ENCODE measurements at places on chromosomes 1 and 21.

DNA sequence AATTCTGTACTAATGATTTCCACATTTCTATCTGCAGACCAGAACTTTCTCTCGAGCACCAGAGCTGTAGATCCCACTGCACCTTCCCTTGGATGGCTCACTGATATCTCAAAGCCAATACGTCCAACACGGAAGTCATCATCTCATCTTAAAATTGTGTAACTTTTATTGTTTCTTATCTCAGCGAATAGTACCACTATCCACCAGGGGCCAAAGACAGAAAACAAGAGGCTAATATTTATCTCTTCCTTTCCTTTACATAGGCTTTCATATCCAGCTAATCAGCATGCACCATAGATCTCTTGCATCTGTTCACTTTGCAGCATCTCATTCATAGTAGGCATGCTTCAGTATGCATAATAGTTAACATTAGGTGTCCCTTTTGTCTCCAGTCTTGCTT, 303.6 kb downstream of the PTPRC start:
- DNase-seq: no peak

DNA sequence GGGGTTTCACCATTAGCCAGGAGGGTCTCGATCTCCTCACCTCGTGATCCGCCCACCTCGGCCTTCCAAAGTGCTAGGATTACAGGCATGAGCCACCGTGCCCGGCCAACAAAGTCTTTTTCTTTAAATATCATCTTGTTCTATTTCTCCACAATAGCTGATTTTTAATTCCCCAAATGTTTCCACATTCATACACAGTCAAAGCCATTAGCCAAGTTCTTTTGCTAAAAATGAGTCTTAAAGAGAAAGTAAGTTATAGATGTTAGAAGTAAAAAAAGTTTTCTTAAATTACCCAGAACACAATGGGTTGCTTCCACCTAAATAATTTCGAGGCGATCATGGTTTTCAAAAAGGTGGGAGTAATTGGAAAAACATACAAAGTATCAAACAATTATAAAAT, 30.6 kb downstream of the C2CD2 start:
- no peak for DNase-seq

GRCh38 chr21:44898851-44899767, 21.6 kb downstream of the ITGB2 start:
- no peak for DNase-seq

GRCh38 chr1:37813529-37814145, 5.6 kb upstream of the YRDC start:
- no peak for DNase-seq

- DNase-seq: no peak
Measured at GRCh38 chr1:159925719-159926078, 392 bp upstream of the TAGLN2 start.

DNA sequence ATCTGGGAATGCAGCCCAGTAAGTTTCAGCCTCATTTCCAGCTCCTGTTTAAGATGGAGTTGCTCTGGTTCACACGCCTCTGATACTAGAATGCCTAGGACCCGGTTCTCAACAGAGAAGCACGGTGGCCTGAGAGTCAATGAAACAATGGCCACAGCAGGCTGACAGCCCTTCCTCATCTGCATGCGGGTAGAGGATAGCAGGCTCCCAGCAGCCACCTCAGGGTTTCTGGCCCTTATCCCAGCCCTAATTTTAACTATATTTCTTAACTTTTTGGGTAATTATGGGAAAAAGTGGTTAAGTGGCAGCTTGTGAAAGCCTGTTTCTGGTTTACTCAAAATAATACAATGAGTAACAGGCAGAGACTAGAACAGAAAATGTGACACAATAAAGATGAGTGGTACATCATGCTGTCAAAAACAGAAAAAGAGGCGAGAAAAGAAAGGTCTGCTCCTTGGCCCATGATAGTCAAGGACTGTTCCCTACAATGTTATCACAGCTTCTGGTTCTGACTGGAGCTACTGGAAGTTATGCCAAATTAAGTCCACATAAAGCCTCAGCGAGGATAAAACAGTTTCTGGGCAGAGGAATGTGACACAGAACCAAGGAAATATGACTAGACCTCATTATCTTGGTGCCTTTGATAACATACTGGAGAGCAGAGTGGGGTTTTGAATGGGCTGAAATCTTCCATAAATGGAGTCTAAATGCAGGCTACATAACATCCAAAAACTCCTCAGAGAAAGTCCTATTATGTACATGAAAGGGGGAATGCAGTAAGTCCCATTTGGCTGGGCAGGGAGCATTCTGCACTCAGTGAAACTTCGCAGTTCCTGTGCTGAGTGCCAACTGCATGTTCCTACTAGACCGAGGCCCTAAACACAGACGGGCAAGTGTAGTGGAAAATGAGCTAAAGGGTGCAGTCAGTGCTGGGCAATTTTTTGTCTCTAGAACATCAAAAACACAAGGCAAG, 92.1 kb downstream of the NIBAN1 start:
- DNase-seq: no peak

DNA sequence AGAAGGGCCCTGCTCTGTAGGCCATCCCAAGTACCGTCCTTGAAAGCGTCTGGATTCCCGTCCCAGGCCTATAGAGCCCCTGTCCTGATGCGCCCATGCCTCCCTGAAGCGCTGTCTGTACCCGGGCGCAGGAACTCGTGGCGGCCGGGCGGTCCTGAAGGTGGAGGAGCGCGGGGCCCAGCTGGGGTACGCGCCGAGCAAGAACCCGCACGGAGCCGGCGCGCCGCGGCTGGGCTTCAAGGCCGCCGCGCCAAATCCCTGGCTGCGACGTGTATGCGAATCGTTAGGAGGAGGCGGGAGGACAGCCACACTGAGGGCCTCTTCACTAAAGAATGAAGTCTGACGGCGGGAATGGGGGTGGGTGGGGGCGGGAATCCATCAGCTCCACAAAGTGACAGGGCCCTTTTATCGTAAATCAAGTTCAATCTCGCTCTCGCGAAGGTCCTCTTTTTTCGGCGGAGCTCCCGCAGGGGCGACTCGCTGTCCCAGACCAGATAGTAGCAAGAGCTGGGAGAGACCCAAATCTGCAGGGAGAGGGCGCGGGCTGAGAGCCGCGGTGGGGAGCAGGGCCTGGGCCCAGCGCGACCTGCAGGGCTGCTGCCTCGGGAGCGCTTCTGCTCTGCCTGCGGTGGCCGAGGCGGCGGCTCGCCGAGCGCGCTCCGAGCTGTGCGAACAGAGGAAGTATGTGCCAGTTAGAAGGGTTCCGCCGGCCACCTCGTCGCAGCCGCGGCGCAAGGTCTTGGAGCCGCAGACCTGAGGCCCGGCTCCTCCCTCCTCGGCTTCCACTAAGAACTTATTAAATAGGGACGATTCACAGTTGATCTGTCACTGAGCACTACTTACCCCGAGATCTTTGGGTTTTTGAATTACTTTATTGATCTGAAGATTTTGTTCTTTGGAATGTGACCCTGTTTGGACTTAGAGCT, 10.4 kb downstream of the BARHL2 start:
- DNase-seq: peak; percentile 54

- no peak for DNase-seq
Measured at GRCh38 chr1:229383961-229384360, 41.1 kb upstream of the CCSAP start.

- DNase-seq: no peak
Measured at GRCh38 chr1:206774093-206774492, 1.8 kb upstream of the IL10 start.

Data from DMS79 (cell line).